ENCODE measurements at places on chromosomes 12 and 14.

GRCh38 chr12:69580074-69580473 is 5.2 kb upstream of the CCT2 start:
- no peak for DNase-seq

DNA sequence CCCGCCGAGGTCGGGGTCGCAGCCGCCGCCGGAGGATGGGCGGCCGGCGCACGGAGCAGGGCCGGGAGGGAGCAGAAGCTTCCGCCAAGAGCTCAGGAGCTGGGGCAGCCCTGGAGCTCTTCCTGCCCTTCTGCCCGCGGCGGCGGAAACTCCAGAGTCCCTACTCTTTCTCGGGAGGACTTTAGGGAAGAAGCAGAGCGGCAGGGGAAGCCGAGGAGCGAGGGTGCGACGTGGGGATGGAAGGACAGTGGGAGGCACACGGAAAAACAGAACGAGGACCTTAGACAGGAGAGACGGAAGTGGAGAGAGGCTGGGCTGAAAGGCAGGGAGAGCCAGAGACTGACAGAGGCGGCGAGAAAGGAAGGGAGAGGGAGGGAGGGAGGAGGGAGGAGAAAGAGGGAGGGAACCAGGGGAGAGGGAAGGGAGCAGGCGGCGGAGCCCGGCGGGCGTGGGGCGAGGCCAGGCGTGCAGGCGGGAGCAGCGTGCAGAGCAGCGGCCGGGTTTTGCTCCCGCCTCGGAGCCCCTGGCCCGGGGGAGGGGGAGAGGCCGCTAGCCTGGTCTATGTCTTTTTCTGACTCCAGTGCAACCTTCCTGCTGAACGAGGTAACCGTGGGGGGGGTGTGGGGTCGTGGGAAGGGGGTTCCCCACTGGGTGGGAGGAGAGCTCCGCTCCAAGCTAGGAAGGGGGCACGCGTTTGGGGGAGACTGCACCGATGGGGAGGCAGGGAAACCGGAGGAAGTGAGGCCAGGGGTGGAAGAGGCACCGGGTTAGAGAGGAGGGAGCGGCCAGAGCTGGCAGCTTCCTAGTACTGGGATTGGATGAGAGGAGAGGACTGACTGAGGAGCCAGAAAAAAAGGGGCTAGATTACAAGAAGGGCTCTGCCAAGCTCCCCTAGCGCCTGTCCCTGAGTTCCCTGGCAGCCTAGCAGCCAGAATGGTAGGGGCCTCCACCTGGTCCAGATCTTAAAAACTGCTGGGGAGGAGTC is 2.9 kb upstream of the CACNB3 start:
- DNase-seq, result peak; percentile 87

- DNase-seq, result peak; percentile 46
These were observed 66.4 kb upstream of the STK38L start for GRCh38 chr12:27177706-27178105.

- no peak for DNase-seq
These were observed 23.7 kb downstream of the NINJ2 start for GRCh38 chr12:639566-639965.

DNA sequence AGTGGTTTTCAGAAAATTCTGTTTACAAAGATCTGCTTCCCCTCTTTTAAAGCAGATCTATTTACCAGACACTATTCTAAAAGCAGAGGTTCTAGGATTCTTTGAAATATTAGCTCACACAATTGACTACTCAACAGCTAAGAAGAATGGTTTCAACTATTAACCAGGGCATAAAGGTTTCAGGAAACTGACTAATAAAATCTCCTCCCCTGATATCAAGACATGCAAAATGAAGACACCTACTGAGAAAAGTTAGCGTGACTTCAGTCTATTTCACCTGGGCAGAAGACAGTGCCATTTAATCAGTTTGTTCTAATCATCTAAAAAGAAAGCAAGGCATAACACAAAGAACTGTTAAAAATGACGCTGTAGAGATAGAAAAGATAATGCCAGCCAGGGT is 22.2 kb downstream of the DAD1 start:
- no peak for DNase-seq

GRCh38 chr12:34347367-34347766 is 325.1 kb downstream of the ALG10 start:
- DNase-seq, result peak; percentile 85

- no peak for DNase-seq
These were observed 120.0 kb downstream of the OTOGL start for GRCh38 chr12:80219345-80219744.

- DNase-seq, result no peak
These were observed 38.5 kb upstream of the CHGA start for GRCh38 chr14:92884410-92884809.

GRCh38 chr14:39615352-39615751 is 183.1 kb upstream of the FBXO33 start:
- DNase-seq, result no peak

GRCh38 chr12:22978962-22979361 is 354.0 kb downstream of the ETNK1 start:
- peak; percentile 87 for DNase-seq

GRCh38 chr14:46819117-46819516 is 167.5 kb upstream of the RPL10L start:
- no peak for DNase-seq

- DNase-seq, result peak; percentile 20
These were observed 101.8 kb downstream of the CMKLR1 start for GRCh38 chr12:108237272-108237671.

GRCh38 chr14:68657300-68658028 is 135.4 kb downstream of the ZFP36L1 start:
- DNase-seq, result no peak

- no peak for DNase-seq
These were observed 851.4 kb upstream of the SEL1L start for GRCh38 chr14:82385048-82385447.

DNA sequence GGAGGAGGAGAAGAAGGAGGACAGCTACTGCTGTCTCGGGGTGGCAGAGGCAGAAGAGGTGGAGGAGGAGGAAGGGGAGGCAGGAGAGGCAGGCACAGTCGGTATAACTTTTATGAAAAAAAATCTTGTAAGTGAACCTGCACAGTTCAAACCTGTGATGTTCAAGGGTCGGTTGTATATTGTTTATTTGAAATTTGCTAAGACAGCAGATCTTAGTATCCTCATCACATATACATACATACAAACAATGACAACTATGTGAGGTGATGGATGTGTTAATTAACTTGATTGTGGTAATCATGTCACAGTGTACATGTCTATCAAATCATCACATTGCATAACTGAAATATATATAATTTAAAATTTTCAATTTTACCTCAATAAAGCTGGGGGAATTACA is 19.0 kb downstream of the ACTN1 start:
- DNase-seq, result no peak

- no peak for DNase-seq
These were observed 47.1 kb upstream of the MTERF2 start for GRCh38 chr12:107033758-107034739.

- DNase-seq, result no peak
These were observed 228.4 kb upstream of the SOX5 start for GRCh38 chr12:24177889-24178288.

GRCh38 chr12:130026608-130027176 is 122.9 kb upstream of the TMEM132D start:
- DNase-seq, result peak; percentile 57

DNA sequence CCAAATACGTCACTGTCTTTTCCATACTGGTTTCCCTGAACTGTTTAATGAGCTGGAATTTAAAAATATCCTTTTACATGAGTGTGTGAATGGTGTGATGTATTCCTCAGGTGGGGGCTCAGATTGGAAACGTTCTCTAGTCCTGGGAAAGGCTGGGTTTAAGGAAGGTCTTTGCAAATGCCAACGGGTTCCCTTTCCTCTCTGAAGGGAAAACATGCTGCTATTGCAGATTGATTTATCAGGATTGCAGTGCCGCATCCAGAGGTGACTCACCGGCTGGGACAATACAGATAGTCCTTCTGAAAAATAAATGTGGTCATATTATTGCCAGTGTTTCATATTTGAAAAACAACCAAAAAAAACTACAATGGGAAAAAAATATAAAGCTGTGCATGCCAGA is 193.1 kb upstream of the FLRT2 start:
- DNase-seq, result no peak
